Stimulated activated CD4-positive, alpha-beta T cell treated with anti-CD3 and anti-CD28 coated beads, Interleukin-12 subunit alpha, Interleukin-12 subunit beta, amount 100 ng/mL, for 24 hours (primary cell): ENCODE measurements at places on chromosomes 11 and 22.
A peak's percentile ranks its signal among the peaks of the same experiment; 100 is the strongest.

DNA sequence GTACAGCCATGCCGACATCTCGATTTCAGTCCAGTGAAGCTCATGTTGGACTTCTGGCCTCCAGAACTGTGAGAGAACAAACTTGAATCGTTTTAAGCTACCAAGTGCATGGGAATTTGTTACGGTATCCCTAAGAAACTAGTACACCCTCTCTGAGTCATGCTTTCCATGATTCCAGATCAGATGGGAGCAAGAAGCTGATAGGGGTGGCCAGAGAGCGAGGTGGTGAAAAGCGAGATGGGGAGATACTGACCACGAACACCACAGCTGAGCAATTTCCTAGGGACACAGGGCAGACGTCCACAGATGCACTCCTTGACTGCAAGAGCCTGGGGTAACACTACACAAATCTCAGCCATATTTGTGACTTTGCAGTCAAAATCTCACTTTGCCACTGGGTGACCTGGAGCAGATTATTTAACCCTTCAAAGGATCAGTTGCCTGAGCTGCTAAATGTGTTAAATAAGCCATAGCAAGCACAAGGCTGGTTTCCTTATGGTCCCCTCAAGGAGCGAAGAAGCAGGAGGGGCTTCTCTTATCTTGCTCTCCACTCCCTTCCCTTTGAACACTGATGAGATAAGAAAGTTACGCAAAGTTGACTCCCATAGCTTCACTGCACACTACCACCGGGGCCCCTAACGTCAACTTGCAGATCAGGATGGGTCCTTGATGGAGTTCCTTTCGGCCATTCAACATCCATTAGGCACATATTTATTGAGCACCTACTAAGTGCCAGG is 22.6 kb upstream of the RCN1 start:
- DNase-seq: no peak

GRCh38 chr11:86301742-86302091 is 323 bp upstream of the HIKESHI start:
- DNase-seq: no peak

DNA sequence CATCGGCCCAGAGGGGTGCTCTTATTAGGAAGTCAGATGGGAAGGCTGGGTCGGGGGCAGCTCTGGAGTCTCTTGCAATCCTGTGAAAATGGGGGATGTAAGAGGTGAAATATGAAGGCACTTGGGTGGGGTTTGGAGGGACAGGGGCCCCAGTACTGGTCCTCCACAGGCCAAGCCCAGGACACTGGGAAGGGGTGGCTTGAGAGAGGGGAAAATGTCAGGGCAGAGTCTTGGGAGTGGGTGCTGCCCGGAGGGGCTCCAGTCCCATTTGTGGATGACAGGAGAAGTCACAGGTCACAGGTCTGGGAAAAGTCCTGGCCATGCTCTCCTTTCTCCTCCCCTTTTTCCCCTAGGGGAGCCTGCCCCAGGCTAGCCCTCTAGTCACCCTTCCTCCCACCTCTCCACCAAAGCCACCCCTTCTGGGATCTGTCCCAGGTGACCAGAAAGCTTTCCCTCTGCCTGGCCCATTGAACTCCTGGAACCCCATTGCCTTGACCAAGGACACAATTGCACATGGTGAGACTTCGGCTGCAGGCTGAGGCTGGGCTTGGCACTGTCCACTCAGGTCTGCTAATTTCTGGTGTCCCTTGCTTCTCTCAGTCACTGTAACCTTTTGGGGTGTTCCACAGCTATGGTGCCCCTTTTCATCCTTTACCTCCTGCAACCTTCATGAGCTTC is 1465.0 kb downstream of the TBC1D22A start:
- no peak for DNase-seq

DNA sequence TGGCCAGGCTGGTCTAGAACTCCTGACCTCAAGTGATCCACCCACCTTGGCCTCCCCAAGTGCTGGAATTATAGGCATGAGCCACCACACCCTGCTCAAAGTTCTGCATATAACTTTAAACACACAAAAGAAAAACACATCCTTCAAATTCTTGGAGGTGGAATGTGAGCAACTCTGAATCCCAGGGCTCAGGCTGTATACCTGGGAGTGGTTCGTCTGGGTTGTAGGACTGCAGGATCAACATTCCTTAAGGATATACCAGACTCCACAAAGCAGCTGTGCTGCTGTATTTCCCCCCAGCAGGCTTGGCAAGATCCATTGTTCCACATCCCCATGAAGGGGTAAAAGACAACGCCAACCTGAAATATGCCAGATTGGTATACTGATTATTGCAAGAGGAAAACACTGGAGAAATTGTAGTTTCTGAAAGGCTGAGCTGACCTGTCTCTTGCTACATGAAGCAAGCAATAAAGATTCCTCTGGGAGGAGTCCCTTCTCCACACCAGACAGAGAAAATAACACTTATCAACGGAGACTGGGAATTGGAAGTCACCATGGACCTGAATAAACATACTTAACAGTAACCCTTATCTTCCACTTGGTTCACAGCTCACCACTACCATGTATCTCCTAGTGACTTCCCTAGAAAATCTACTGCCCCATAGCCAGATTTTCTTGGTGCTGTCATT is 12.2 kb upstream of the RPS3 start:
- no peak for DNase-seq

DNA sequence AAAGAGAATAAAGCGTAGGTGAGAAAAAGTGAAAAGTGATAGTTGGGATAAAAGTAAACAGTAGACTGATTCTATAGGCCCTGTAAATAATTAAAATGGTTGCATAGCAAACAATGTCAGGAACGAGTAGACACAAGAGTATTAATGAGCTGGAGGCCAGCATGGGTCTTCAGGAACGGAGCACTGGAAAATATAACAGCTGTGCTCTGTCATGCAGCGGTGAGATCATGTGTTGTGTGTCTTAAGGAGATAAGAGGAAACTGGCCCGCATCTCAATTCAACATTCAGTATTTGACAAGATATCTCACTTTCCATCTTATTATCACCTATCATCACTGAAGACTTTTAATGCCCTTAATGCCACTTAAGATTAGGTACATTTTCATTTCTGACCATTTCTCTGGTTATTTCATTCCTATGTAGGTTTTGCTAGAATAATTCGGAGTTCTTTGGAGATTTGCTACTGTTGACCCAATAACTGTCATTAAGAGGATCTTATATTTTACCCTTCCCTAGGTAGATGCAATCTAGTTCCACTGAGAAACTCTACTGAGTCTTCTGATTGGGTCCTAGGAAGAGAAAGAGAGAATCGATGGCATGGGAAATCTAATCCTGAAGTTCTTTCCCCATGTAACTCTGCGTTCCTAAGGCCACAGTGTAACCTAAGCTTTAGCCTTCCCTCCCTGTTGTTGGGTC is 35.5 kb upstream of the VWA5A start:
- no peak for DNase-seq

DNA sequence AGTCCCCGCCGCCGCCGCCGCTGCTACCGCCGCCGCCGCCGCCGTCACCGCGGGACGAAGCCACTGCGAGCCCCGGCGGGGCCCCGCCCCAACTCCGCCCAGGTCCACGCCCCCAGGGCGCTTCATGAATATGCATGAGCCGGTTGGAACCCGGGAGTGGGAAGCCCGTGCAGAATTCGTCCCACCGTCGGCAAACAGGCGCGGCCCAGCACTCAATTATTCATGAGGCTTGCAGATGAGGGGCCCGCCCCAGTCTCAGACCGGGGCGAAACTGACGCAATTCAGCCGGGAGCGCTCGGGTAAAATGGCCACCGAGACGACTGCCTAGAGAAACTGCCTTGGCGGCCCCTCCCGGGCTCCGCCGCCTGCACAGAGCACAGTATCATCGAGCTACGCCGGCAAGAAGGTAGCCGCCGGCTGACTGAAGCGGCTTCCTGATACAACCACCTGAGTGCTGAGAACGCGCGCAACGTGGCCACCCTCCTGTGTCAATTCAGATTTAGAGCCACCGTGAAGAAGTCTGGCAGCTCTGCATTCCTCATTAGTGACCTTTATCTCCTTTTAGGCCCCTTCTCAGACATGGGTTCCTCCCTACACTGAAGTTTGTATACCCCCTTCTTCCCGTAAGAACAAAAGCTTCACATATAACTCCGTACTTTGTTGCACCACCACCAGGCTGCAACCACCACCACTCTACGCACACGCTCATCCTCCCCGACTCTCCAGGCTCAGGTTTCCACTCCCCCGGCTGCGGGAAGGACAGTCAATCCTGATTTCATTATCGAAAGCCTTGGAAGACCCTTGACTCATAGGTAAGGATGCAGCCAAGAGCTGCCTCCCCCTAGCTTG is at the start of gene TNKS1BP1:
Gene TNKS1BP1, minus strand, starts transcription at position 67 of the 849 bp plus-strand sequence. CDS start 3,067 bp downstream, outside the sequence.
- DNase-seq: peak; percentile 86

- DNase-seq: peak; percentile 2
These were observed 55.9 kb upstream of the CCDC188 start for GRCh38 chr22:20206709-20207215.

DNA sequence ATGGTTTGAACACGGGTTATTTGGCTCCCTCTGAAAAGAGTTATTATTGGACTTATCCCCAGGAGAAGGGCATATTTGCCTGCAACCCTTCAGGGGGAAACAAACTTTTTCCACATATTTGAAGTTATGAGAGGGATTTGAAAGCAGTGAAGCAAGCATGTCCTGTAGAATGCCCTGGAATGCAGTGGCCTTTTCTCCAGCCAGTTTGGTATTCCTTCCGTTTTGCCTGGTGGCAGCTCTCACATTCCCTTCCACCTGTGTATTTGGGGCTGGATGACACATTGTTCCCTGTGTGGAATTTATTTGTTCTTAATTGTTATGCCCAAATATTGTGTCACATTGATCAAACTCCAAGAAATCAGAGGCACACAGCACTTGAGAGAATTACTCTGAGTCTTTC is 59.0 kb downstream of the OSBP2 start:
- no peak for DNase-seq

DNA sequence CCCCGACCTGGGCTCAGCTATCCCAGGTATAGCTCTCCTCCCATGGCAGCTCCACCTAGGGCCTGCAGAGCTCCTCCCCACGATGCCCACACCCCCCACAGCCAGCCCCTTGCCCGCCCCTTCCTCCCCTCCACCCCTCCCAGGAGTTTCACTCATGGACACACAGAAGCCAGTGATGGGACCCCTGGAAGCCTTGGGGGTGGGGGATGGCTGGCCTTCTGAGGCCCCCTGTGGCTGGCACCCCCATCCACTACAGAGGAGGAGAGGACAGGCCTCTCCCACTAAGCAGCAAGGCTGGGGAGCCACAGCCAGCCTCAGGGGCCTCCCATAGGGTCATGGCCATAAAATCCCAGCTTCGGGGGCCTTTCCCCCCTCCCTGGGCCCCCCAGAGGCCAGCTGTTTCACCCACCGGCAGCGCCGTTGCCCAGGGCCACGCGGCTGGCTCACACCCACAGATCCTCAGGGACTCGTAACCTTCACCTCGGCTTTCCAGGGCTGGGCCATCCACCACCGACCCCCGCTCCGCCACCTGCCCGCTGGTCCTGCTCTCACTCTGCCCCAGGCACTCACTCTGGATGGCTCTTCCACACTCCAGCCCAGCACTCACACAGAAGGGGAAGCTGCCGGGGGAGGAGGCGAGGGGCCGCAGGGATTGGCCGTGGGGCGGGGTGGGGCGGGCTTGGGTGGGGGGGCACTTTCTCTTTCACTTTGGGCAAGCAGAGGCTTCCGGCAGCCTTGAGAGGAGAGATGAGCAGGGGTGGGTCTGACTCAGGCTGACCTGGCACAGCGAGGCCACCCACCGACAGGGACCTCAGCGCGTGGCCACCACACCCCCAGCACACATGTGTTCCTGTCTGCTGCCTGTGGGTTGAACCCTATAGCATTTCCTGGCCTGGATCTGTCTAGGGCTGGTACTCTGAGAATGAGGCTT is 2.2 kb downstream of the SLC25A22 start:
- peak; percentile 67 for DNase-seq

- no peak for DNase-seq
These were observed 11.6 kb downstream of the AHNAK start for GRCh38 chr11:62534779-62535545.

- DNase-seq: no peak
These were observed 64.5 kb upstream of the NECTIN1 start for GRCh38 chr11:119793335-119793984.

DNA sequence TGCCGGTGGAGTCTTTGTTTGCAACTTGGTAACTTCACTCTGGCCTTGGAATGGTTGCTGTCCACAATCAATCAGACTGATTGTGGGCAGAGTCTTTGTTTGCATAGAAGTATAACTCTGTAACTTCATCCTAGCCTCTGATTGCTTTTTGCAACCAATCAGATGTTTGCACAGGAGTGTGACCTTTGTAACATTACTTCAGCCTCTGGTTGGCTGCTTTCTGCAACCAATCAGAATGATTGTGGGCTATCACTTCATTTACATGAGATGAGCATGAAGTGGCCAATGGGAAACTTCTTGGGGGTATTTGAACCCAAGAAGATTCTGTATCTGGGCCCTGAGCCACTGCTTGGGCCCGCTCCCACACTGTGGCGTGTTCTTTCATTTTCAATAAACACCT is 79.6 kb upstream of the CLDN5 start:
- DNase-seq: no peak

DNA sequence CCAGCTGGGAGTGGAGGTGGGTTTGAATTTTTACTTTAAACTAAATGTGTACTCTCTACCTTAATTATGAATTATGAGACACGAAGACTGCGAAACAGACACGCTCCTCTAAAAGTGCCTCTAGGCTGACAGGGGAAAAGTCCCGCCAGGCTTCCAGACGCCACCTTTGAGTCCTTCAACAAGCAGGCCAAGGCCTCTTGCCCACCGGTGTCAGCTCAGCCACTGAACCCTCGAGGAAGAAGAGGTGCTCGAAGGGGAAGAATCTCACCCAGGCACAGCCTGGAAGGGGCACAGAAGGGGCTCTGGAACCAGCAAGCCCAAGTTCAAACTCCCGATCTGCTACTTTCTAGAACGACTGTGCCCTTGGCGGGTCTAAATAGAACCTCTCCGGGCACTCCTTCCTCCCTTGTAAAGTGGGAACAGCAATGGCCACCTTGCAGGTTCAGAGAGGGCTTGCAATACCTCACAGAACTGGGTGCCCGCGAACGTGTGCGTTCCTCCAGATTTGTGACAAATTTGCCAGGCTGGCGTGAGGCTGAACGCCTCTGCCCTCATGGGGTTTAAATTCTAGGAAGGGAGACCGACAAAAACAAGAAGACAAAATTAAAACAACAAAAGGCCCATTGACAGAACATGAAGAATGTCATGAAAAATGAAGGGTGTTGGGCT is 158.5 kb upstream of the GRK3 start:
- DNase-seq: no peak

- DNase-seq: no peak
These were observed 663 bp upstream of the BUD13 start for GRCh38 chr11:116773203-116774097.

DNA sequence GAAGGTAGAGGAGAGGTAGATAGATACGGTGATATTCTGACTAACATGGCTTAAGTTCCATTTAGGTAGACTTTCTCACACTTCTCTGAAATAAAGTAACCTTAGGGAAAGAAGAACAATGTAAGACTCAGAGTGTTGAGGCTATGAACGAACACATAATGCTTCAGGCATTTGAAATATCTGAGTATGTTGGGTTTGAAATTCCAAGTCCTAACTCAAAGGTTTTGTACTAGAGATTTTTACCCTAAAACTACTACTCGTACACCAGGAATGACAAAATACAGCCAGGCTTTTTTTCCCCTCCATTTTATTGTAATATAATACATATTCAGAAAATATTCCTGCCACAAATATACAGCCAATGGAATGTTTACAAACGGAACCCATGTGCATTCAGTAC is 592.6 kb downstream of the ETS1 start:
- DNase-seq: no peak
